ENCODE measurements at places on chromosomes 5 and 9. TPM values are rescaled to one million over a fixed set of nuclear protein-coding genes. Genes with fewer than 3 reads are reported as not detected.

The ECM2 gene
- 7.8 TPM for total RNA-seq

The DAB2IP gene
- 66.2 TPM for total RNA-seq

The MLANA gene
- total RNA-seq = not detected

The TBC1D2 gene
- total RNA-seq = 2.7 TPM

The ACOT12 gene
- total RNA-seq = not detected

The PLPPR1 gene
- total RNA-seq = not detected

The IFT74 gene
- 7.7 TPM for total RNA-seq

The PCDHGA6 gene
- 2.5 TPM for total RNA-seq

The CARD9 gene
- 0.65 TPM for total RNA-seq

GRCh38 chr9:21677834-21678233 is 124.6 kb upstream of the MTAP start:
- H3K36me3 ChIP-seq = no peaks in the 10 kb centered on the region
- H3K27ac ChIP-seq = no peak overlapping the region
- H3K27me3 ChIP-seq = no peaks in the 10 kb centered on the region
- DNase-seq = no peak
- no peaks in the 10 kb centered on the region for H3K4me1 ChIP-seq

- H3K27ac ChIP-seq = no peak overlapping the region
- DNase-seq = no peak
- no peaks in the 10 kb centered on the region for H3K4me1 ChIP-seq
- H3K36me3 ChIP-seq = no peaks in the 10 kb centered on the region
These were observed 500.4 kb upstream of the PAPPA start for GRCh38 chr9:115653171-115653606.

DNA sequence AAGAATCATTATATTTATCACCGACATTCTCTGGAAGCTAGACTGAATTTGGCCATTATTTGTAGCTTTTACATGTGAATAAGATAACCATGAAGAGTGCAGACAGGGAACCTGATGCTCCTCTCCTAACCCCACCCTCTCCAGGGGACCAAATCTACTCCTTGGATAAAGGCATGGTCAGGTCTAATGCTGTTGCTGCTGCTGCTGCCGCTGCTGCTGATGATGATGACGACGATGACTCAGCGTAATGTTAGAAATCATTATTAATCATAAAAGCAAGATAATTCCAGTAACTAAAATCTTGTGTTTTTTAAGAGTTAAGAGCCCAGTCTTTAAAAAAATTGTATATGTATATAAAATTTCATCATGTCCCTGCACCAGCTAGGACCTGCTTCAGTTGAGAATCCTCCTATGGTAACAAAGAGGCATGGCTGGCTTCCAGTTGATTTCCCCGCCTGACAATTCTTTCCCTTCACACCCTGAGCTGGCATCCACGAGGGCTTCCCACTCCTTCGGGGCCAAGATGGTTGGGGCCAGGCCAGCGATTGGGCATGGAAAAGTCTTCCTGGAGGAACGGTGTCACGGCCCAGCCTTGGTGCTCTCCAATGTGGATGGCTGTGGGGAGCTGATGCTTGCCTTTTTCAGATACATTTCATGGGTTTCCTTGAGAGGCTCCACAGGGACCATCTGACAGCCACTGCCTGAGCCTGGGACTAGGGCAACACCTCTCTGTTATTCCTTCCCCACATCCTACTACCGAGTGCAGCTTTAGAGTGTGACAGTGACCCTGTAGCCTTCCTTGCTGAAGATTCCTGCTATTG is 400.0 kb downstream of the CTNND2 start:
- DNase-seq = peak; percentile 14
- H3K27ac ChIP-seq = no peak overlapping the region
- no peaks in the 10 kb centered on the region for H3K4me1 ChIP-seq
- H3K27me3 ChIP-seq = peaks cover 7% of the 10 kb centered on the region
- no peak overlapping the region for H3K4me3 ChIP-seq
- H3K36me3 ChIP-seq = no peaks in the 10 kb centered on the region

Data from psoas muscle (tissue), 8 donors.